ENCODE measurements at places on chromosomes 7 and 10.

DNA sequence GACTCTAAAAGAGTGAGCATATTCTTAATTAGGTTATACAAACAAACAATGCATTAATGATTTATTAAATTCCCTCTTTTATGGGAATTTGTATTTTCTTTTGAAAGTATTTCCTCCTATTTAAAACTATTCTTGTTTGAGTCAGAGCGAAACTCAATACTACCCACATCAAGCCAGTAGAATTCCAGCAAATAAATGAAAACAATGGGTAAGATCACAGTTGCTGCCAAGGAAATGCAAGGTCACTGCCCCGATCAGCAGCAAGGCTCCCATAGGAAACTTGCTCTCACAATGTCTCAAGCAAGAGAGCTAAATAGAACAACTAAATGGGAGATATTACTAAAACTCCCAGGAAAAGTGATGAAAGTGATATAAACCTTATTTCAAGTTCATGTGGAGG lies 206.3 kb downstream of the THSD7A start:
- no peak for DNase-seq

DNA sequence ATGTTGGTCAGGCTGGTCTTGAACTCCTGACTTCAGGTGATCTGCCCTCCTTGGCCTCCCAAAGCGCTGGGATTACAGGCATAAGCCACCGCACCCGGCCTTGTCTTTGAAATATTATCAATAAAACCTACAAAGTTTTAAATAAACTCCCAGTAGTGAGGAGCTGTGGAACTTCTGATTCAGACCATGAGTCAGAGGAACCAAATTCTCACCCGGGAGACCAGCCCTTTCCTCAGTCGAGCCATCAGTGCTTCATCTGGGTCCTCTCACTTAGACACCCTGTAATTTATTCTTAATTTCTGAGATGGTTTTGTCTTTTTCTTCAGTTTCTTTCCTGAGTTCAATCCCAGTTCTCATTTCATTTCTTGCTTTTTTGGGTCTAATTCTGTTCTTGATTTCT lies 68.6 kb downstream of the DYNC2I1 start:
- no peak for DNase-seq

DNA sequence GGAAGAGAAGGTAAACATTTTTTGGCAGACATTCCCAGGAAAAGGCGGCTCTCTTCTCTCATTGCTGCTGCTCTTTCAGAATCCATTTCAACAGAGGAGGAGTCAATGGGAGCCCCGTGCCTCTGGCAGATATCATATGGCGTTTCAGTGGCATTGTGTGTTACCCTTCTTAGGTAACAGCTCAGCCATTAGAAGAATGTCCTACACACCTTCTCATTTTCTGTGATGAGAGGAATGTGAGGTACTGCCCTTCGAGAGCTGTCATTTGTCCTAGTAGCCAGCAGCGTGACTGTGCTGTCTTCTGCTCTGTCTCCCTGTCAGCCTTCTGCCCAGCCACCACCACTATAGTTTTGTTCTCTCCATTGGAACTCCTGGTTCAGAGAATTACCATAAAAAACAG lies 102.4 kb downstream of the EGFR start:
- no peak for DNase-seq

DNA sequence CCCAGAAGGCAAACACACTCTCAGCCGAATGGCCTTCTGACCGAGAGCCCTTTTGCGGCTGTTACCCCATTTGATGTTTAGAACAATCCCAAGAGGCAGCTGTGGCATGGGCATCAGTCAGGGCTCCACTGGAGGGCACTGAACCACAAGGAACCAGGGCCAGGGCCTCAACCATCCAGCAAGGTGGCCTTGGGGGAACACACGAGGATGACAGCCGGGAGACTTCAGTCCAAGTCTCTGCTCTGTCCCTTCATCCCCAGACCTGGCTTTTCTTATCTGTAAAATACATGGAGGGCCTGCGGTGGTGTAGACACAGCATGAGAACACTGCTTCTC lies 63.6 kb upstream of the INSIG1 start:
- no peak for DNase-seq

DNA sequence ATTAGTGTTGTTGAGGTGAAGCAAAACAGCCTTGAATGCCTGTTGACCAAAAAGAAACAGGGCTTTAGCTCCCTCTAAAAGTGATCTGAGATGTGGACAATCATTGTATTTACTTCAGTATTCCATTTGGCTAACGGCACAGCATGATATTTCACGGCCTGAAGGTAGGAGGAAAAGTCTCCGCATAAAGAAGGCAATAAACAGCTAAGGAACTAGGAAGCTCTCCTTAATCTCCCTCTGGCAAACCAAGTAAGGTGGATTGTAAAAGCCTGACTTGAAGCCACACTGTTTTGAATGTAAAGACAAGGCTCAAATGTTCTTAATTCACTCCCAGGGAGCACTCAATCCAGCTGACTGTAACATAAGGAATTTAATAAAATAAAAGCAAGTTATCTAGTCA lies 160.0 kb upstream of the ZNF804B start:
- DNase-seq: no peak

GRCh38 chr7:1909476-1909875 lies 239.4 kb downstream of the ELFN1 start:
- no peak for DNase-seq

DNA sequence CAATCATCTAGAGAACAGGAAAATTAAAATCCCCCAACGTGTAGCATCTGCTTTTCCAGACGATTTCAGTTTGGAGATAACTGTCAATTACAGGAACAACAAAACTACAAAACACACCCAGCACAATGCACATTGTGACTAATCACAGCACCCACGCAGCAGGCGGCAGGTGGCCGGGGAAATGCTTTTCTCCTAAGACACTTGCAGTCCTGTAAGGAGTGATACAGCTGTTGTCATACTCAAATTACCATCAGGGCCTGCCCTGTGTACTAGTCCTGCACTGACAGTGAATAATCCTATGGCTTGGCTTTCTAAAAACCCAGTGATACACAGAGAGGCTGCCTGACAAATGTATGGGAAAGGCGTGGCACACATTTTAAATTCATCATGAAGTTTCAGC lies 37.8 kb downstream of the COBL start:
- DNase-seq: no peak

All from SJSA1 (cell line).